ENCODE measurements at places on chromosomes 16 and 17.

GRCh38 chr16:56600398-56600999, 7.9 kb upstream of the MT2A start:
- peak; percentile 69 for DNase-seq

- no peak for DNase-seq
Measured at GRCh38 chr17:71765437-71765836, 355.4 kb upstream of the SOX9 start.

GRCh38 chr17:31002047-31002446, 31.2 kb downstream of the RNF135 start:
- no peak for DNase-seq

DNA sequence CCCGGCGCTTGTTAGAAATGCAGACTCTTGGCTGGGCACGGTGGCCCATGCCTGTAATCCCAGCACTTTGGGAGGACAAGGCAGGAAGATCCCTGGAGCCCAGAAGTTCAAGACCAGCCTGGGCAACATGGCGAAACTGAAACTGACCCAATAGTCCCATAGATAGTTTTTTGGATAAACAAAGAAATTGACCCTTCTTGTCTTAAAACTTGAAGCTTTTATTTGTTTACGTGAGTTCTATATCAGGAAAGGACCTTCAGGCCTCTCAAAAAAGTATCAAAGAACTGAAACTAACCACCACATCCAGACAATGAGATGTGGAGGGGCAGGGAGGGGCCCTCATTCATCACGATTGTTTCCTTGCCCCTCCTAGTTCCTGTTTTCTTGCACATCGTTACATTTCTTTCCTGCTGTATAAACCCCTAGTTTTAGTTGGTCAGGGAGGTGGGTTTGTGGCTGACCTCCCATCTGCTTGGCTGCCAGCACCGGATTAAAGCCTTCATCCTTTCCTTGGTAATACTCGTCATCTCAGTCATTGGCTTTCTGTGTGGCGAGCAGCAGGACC, 29.9 kb upstream of the PRM1 start:
- DNase-seq = peak; percentile 77

GRCh38 chr17:9166788-9167187, 145.5 kb downstream of the NTN1 start:
- no peak for DNase-seq

- no peak for DNase-seq
Measured at GRCh38 chr17:41672153-41672552, 16.5 kb upstream of the EIF1 start.

GRCh38 chr16:79008036-79008868, 592.3 kb downstream of the MAF start:
- no peak for DNase-seq

DNA sequence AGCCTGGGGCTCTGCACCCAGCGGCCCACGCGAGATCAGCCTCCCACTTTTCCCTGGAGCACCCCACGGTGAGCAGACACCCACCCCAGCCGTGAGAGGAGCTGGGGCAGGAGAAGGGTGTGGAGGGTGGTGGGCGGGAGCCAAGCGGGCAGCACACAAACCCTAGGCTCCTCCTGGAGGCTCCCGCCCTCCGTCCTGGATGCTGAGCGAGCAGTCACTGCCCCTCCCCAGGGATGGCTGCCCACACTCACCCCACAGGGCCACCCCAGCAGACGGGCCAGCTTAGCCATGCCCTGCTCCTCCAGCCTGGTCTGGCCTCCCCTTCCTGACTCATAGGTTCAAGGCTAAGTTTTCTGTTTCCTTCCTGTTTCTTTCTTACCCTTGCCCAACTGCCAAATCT, 15.7 kb upstream of the ABCC3 start:
- DNase-seq = no peak

GRCh38 chr16:23941963-23942564, 106.3 kb downstream of the PRKCB start:
- no peak for DNase-seq

GRCh38 chr16:11395008-11395948, 50.0 kb downstream of the RMI2 start:
- DNase-seq = no peak

DNA sequence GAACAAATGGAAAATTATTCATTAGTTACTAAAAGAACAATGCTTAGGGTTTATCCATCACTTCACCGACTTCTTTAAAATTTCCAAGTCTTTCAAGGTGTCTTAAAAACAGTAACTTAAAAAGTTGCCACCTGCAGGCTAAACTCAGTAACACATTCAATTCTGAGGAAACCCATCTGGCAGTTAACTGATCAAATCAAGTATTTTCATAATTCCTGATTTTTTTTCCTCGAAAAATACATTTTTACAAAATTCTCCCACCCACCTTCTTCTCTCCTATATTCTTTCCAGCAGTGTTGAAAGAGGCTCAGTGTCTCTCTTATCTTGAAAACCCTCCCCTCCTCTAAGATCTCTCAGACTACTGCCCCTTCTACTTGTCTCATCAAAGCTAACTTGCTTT, 29.9 kb downstream of the PARN start:
- DNase-seq = no peak

GRCh38 chr17:7884581-7885366, 3.8 kb upstream of the CHD3 start:
- peak; percentile 55 for DNase-seq

GRCh38 chr17:77899498-77899897, 59.0 kb upstream of the TNRC6C start:
- DNase-seq = no peak

GRCh38 chr17:63826468-63827001, 696 bp upstream of the PSMC5 start:
- DNase-seq = no peak

DNA sequence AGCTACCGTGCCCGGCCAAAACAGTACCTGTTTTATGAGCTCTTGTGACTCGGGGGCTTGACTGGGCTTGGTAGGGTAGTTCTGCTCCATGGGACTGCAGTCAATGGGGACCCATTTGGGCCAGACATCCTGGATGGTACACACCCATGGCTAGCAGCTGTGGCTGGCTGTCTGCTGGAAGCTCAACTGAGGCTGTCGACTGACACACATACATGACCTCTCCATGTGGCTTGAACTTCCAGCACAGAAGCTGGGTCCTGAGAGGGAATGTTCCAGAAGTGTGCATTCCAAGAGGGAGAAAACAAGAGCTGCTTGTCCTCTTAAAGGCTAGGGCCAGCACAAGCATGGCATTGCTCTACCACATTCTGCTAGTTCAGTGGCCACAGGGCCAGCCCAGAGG, 14.9 kb upstream of the NKD1 start:
- no peak for DNase-seq

GRCh38 chr17:68482576-68483041, 25.3 kb upstream of the WIPI1 start:
- no peak for DNase-seq

- DNase-seq = no peak
Measured at GRCh38 chr16:23848958-23849357, 13.2 kb downstream of the PRKCB start.

GRCh38 chr17:83109793-83110645, 30.6 kb downstream of the METRNL start:
- DNase-seq = no peak

DNA sequence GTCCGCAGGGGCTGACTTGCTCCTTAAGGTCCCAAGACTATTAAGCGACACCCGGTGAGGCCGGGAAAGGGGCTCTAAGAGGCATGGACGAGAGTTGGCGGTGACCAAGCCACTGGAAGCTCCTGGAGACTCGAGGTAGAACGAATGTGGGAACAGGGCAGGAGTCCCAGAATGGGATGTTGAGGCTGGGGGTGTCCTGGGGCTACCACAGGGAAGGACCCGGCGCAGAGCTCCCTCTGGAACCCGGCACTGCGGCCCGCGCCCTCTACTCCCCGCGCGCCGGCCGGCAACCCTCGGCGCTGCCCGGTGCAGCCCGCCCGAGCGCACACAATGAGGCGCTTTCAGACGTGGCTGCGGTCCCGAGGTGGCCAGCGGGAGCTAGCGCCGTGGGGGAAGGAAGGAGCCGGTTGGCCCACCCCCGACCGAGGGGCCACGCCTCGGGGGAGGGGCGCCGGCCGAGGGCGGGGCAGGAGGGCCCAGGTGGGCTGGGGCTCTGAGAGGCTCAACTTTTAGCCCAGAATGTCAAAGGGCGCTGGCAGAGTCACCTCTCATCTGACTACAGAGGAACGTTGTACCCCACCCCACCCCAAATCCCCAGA, at the start of gene CHST6:
Gene CHST6, minus strand, starts transcription at position 366 of the 599 bp plus-strand sequence. CDS start 15,613 bp downstream, outside the sequence.
- DNase-seq = peak; percentile 86

DNA sequence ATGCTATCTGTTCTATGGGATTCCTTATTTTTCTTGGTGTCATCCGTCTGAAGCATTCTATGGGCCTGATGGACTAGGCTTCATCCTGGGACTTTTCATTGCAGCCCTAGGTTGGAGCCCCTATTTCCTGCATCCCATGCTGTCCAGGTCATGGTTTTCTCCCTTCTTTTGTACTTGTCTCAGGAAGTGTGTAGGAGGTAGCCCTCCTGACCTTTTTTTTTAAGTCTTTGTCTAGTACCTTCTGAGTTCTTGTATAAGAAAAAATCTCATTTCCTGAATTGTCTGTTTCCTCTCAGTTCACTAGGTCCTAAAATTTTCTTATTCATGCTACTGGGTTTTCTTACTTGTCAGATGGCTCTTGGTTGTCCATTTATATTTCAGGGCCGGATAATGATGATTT, 6.0 kb downstream of the NDEL1 start:
- DNase-seq = no peak

- DNase-seq = no peak
Measured at GRCh38 chr16:883781-884180, 83.2 kb upstream of the GNG13 start.

DNA sequence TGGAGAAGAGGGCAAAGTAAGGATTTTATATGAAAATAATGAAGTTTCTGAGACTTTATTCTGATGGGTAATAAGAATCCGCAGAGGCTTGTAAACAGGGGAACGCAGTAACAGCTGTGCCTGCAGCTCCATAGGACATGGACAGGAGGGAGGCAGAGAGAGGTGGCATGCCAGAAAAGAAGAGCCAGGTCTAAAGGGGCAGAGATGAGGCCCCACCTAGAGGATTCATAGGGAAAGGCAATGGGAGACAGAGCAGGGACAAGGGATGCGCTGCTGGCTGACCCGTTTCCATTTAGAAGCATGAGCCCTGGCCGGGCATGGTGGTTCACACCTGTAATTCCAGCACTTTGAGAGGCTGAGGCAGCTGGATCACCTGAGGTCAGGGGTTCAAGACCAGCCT, 340.3 kb upstream of the CDH5 start:
- DNase-seq = no peak

- DNase-seq = peak; percentile 69
Measured at GRCh38 chr16:10514369-10515055, 65.9 kb downstream of the EMP2 start.

DNA sequence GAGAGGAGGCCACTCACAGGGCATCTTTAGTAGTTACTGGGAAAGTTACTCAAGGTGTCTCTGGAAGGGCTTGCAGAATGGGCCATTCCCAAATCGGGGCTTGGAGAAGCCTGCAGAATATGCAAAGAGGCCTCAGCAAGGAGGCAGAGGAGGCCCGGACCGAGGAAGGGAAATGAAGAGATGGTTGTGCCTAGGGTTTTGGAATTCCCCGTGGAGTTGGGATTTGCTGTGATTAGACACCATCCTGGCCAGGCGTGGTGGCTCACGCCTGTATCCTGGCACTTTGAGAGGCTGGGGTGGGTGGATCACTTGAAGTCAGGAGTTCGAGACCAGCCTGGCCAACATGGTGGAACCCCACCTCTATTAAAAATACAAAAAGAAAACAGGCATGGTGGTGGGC, 193.0 kb downstream of the IRF8 start:
- DNase-seq = no peak

DNA sequence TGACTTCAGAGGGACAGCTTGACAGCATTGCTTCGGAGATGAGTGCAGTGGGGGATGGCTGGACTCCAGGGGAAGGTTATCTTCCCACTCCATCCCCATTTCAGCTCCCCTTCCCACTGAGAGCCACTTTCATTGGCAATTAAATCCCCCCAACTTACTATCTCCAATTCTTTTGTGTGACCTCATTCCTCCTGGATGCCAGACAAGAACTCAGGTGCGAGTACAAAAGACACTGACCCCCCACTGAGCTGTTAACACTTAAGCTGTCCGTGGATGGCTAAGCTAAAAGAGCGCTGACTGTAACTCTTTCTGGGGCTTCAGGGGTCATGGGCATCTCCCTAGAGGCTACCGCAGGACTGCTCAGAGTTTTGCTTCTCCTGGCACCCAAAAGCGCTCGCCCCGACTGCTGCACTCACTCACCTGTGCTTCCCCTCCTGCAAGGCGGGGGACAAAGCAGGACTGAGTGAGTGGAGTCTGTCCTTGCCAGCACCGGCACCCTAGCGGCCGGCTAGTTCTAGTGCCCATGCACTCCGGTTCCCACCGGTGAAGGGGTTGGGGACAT, 44.8 kb upstream of the FBXO47 start:
- no peak for DNase-seq

DNA sequence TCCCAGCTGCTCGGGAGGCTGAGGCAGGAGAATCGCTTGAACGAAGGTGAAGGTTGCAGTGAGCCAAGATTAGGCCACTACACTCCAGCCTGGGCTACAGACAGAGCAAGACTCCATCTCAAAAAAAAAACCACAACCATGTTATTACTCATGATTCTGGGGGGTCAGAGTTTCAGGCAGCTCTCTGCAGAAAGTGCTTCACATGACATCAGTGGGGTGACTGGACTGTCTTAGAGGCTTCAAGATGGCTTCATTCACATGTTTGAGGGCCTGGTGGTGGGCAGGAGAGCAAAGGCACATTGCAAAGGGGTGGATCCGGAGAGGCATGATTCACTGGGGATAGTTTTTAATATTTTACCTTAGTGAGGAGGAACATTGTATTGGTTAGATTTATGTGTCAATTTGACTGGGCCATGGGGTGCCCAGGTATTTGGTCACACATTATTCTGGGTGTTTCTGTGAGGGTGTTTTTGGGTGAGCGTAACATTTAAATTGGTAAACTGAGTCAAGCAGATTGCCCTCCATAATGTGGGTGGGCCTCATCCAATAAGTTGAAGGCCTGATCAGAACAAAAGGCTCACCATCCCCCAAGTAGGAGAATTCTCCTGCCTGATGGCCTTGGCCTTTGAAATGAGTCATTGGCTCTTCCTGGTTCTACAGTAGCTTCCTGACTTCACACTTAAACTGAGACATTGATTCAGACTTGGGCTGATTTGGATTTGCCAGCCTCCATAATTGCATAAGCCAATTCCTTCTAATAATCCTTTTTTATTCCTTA, 109.8 kb downstream of the GOSR1 start:
- no peak for DNase-seq

DNA sequence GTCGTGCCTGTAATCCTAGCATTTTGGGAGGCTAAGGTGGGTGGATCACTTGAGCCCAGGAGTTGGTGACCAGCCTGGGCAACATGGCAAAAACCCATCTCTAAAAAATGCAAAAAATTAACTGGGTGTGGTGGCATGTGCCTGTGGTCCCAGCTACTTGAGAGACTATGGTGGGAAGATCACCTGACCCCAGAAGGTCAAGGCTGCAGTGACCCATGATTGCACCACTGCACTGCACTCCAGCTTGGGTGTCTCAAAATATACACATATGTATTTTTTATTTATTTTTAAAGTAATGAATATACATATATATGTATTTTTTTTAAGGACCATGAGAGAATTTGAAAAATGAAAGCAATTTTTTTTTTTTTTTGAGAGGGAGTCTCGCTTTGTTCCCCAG, 5.1 kb upstream of the NUFIP2 start:
- no peak for DNase-seq

GRCh38 chr16:5581908-5582307, 484.3 kb upstream of the EEF2KMT start:
- no peak for DNase-seq
